ENCODE measurements at places on chromosomes 13 and 19.

GRCh38 chr13:44237276-44237767 is 136.3 kb upstream of the SERP2 start:
- no peak for DNase-seq

DNA sequence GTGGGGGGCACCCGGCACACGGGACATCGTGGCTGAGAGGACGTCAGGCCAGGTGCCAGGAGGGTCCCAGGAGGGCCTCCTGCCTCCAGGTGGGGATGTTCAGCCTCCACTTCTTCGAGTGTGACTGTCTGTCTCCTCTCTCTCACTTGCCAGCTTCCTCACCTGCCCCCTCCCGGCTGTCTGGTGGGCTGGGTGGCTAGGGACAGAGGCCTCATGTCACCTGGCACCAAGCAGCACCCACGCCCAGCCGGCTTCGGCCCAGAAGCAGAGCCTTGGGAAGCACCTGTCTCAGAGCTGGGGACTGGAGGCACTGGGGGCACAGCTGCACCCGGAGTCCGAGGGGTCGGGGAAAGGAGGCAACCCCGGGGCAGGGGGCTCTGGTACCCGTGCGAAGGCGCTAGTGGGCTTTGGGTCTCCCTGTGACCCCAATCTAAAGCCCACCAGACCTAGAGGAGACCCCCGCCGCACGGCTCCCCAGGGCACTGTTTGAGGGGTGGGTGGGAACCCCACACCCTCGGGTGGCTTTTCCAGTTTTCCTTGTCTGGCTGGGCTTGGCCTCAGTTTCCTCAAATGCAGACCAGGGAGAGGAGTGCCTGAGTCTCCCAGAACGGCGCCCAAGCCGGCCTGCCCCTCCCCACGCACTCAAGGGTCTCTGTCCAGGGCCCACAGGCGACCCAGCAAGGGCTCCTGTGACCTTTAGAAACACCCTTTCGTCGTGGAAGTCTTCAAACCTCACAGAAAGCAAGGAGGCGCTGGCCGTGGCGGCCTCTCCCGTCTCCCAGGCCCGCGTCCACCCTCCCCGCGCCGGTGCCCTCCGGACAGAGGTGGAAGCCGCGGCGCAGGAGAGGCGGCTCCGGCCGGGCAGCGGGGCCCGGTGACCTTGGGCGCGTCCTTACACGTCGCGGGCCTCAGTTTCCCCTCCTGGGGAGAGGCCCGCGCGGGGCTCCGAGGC is 664 bp upstream of the HCN2 start:
- DNase-seq = no peak

GRCh38 chr19:38663156-38663651 is 15.8 kb downstream of the ACTN4 start:
- no peak for DNase-seq

- DNase-seq = no peak
Measured at GRCh38 chr13:26760832-26761582, 421 bp upstream of the GPR12 start.

GRCh38 chr19:44476559-44477408 is 23.5 kb downstream of the ZNF180 start:
- DNase-seq = peak; percentile 14

DNA sequence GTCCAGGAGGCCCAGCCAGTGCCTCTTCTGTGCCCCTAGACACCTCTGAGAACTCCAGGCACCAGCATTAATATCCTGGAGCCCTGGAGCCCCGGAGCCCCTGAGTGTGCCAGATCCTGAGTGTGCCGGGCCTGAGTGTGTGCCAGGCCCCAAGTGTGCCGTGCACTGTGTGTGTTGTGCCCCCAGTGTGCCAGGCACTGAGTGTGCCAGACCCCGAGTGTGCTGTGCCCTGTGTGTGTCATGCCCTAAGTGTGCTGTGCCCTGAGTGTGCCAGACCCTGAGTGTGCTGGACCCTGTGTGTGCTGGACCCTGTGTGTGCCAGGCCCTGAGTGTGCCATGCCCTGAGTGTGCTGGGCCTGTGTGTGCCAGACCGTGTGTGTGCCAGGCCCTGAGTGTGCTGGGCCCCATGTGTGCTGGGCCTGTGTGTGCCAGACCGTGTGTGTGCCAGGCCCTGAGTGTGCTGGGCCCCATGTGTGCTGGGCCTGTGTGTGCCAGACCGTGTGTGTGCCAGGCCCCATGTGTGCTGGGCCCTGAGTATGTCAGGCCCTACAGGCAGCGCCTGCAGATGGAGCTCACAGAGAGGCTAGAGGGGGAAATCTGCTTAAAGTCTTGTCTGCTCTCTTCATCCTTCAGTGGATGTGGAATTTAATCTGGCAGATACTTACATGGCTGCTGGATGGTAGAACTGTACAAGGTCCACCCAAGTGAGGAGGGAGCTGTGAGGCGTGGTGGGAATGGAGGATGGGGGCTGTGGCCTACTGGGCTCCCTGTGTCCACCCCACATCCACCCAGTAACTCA is 53.9 kb downstream of the C13orf46 start:
- no peak for DNase-seq

DNA sequence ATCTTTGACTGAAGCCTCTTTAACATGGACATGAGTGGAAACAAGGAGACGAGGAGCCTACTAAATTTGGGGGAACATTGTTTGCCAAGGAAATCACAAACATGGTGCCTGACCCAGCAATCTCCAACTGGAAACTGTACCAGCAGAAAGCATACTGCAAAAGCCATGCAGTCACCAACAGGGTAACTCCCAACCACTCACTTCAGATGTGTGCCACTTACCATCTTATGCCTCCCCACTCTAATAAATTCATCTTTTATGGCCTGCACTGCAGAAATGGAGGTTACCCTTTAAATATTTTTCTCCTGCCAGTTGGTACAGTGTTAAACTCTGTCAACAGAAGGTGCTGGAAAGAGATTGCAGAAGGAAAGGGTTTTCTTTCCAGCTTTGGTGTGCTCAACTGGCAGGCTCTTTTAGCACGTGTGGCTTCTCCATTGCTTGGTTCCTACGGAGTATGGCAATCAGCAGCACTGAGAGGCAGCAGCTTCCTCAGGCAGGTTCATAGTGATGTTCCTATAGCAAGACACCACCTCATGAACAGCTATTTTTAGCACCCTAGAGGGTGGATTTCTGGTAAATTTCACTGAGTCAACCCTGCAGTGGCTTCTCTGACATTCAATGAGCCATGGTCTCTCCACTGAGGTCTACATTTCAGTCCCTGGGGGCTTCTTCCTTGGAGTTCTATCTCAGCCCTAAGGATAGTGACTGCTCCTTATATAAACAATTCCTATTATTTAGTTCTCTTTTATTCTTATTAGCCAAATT is 21.4 kb downstream of the MIR17HG start:
- no peak for DNase-seq

- no peak for DNase-seq
Measured at GRCh38 chr19:57057036-57057686, 62.6 kb upstream of the USP29 start.

DNA sequence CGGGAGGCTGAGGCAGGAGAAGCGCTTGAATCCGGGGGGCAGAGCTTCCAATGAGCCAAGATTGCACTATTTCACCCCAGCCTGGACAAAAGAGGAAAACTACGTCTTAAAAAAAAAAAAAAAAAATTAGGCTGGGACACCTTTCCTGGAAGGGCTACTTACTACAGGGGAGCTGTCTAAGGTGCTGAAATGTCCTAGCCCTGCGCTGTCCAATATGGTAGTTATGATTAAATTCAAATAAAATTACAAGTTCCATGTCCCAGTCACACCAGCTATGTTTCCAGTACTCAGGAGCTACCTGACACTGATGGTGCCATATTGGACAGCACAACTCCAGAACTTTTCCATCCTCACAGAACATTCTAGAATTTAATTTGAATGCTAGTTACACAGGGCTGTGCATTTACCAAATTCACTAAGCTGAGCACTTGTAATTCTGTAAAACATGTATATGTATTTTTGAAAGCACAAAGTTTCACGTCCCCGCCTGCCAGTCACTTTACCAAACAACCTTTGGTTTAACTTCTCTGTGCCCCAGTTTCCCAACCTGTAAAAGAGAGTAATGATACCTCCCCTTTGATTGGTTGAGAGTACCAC is 9.2 kb upstream of the ZSCAN22 start:
- no peak for DNase-seq

DNA sequence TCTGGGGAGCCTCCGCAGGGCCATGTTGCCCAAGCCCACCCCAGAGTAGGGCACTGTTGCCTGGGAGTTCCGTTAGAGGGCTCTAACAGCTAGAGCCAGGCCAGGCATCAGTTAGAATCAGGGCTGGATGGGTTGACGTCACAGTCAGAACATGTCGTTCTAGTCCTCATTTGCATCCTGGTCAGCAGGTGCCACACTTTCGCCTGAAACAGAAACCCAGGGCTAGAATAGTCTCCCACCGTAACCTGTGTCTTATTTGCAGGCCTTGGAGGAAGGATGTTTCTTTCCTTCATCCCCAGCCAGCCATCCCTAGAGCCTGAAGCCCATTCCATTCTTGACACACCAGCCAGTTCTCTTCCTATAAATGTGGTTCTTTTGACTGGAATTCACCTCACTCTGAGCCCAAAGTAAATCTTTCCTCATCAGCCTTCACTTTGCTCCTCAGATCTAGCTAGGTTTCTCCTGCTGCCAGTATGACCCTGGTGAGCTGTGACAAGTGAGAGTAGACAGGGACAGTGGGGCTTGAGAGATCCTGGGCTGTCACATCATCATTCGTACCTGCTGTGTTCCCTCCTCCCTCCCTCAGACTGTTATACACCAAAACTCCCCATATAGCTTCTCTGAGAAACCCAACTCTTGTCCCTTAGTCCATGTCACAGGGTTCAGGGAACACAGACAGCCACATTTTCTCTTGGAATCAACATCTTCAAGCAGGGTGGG is 12.2 kb upstream of the CCDC97 start:
- no peak for DNase-seq

DNA sequence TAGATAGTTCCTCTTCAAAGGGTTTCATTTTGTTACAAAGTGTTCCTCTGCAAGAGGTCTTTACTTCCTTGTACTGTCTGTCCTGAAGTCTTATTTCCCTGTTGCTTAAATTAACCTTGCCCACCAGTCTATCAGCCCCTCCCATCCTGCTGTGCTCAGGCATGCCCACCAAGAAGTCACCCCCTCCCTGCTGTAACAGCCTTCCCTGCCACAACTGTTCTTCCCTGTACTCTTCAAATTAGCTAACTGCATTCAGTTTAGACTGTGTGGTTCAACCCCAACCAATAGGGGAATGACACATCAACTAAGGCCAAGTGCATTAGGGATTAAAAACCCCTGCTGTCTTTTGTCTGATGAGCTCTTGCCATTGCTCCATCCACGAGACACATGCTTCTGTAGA is 34.4 kb upstream of the ZNF562 start:
- DNase-seq = no peak

DNA sequence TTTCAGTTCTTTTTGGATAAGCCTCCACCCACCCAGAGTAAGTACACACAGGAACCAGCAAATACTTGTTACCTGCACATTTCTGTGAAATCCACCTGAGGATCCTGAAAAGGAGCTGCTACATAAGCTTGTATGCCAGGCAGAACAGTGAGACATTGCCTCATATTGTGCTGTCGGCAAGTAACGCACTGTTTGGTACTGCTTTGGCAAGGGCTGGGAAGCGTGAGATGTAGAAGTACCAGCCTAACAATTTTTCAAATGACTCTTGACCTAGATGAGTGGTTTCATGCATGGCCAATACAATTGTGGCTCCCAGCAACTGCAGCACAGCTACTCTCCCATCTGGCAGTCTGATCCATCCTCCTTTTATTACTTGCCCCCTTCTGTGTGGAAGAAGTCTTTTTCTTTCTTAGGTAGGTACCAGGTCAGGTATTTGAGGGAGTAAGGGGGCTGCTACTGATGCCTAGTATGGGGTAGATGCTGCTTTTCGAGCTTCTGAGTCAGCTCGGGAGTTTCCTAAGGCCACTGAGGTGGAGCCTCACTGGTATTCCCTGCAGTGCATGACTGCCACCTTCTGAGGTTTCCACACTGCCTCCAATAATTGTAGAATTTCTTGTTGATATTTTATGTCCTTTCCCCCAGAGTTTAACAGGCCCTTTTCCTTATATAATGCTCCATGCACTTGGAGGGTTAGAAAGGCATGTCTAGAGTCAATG is 52.2 kb downstream of the ZNF737 start:
- no peak for DNase-seq

GRCh38 chr19:4678881-4679790 is 9.0 kb upstream of the MYDGF start:
- peak; percentile 31 for DNase-seq

GRCh38 chr13:22789916-22790315 is 390.9 kb upstream of the SGCG start:
- no peak for DNase-seq

- no peak for DNase-seq
Measured at GRCh38 chr13:39930544-39931444, 275.3 kb downstream of the COG6 start.

GRCh38 chr19:45442778-45443461 is 19.2 kb upstream of the ERCC1 start:
- peak; percentile 76 for DNase-seq

GRCh38 chr19:18853755-18854427 is 22.1 kb downstream of the UPF1 start:
- no peak for DNase-seq

DNA sequence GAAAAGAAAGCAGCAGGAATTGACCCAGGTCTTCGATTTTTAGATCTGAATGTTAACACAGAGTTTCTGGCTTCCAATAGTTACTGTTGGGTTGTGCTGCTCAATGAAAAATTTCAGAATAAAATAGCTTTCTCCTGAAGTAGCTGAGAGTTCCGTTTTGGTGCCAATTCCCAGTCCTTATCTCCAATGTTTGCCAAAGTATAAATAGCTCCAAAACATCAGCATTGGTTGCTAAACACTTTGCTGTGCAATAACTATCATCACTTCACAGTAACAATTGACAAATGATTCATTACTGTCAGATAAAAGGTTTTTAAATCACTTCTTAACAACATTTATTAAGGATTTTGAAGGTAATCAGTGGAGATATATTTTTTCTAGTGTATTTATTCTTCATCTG is 446.0 kb downstream of the PCDH20 start:
- DNase-seq = no peak

DNA sequence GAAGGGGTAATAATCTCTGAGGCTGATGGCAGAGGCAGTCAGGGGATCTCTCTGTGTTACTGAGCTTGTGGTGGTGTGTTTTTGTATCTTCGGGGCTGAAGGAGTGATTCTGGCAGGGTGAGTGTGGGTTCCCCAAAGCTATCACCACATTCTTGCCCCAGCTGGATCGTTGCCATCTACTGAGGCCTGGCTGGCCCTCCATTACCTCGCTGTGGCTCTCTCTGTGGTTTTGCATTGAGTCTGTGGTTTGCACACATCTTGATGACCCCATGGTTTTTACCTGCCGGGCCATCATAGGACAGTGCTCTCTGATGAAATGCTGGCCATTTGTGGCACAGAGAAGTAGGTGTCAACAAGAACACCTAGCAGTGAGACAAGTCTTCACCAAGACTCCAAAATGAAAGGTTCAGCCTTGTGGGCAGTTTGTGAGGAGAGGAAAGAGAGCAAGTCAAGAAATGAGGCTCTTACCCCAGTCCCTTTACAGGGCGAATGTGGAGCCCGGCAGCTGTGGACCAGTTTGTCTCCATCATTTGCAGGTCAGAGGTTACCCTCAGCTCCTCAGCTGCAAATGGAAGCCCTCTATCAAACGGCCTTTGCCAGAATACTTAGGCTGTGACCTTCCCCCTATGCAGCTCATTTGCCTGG is 69.0 kb upstream of the NPAS1 start:
- DNase-seq = no peak

- no peak for DNase-seq
Measured at GRCh38 chr13:110929104-110929777, 14.4 kb upstream of the ANKRD10 start.

Measured in naive thymus-derived CD4-positive, alpha-beta T cell (primary cell).